ENCODE measurements at places on chromosomes 7 and 10. TPM values are rescaled to one million over a fixed set of nuclear protein-coding genes. Genes with fewer than 3 reads are reported as not detected.

The ATRNL1 gene
- total RNA-seq, result not detected

The ANKRD61 gene
- 0.44 TPM for total RNA-seq

The CPA5 gene
- not detected for total RNA-seq

The PNLIPRP3 gene
- not detected for total RNA-seq

The HTR5A gene
- total RNA-seq, result not detected

The KNDC1 gene
- under 0.01 TPM for total RNA-seq

The WEE2 gene
- not detected for total RNA-seq

The CDK1 gene
- total RNA-seq, result 82.0 TPM

The CPN1 gene
- not detected for total RNA-seq

The MYH16 gene
- 0.43 TPM for total RNA-seq

The ZNF804B gene
- total RNA-seq, result not detected

The OR2A12 gene
- total RNA-seq, result not detected

The EPHA1 gene
- total RNA-seq, result not detected

The ATG9B gene
- not detected for total RNA-seq

The TMEM26 gene
- total RNA-seq, result 1.1 TPM

The PAPOLB gene
- total RNA-seq, result under 0.01 TPM

The SLC13A1 gene
- not detected for total RNA-seq

The FAM25C gene
- not detected for total RNA-seq

The CALCR gene
- 0.14 TPM for total RNA-seq

The ARL4A gene
- total RNA-seq, result 19.3 TPM

The SPAM1 gene
- total RNA-seq, result not detected

The THNSL1 gene
- total RNA-seq, result 1.9 TPM

The RAPGEF5 gene
- total RNA-seq, result 0.29 TPM

The EGR2 gene
- total RNA-seq, result 14.6 TPM

The CCDC146 gene
- 1.0 TPM for total RNA-seq

The TDRD1 gene
- not detected for total RNA-seq

The BAG3 gene
- total RNA-seq, result 23.6 TPM

The MMRN2 gene
- 2.0 TPM for total RNA-seq

The GRB10 gene
- 41.8 TPM for total RNA-seq

The SLC12A9 gene
- total RNA-seq, result 16.9 TPM

The SLC26A5 gene
- total RNA-seq, result not detected

The KIAA1217 gene
- total RNA-seq, result 2.0 TPM

The RBM48 gene
- 9.3 TPM for total RNA-seq

The NDUFB8 gene
- 83.3 TPM for total RNA-seq

The TAS2R41 gene
- total RNA-seq, result 0.29 TPM

The NACAD gene
- 1.3 TPM for total RNA-seq

The CYP26C1 gene
- not detected for total RNA-seq

The RPEL1 gene
- not detected for total RNA-seq

The CTAGE8 gene
- under 0.01 TPM for total RNA-seq

The PTPRN2 gene
- not detected for total RNA-seq

The GSTO2 gene
- total RNA-seq, result 0.22 TPM

The SMARCD3 gene
- total RNA-seq, result 30.2 TPM

All from placental pericyte (primary cell).